ENCODE measurements at places on chromosomes 1 and 21.

DNA sequence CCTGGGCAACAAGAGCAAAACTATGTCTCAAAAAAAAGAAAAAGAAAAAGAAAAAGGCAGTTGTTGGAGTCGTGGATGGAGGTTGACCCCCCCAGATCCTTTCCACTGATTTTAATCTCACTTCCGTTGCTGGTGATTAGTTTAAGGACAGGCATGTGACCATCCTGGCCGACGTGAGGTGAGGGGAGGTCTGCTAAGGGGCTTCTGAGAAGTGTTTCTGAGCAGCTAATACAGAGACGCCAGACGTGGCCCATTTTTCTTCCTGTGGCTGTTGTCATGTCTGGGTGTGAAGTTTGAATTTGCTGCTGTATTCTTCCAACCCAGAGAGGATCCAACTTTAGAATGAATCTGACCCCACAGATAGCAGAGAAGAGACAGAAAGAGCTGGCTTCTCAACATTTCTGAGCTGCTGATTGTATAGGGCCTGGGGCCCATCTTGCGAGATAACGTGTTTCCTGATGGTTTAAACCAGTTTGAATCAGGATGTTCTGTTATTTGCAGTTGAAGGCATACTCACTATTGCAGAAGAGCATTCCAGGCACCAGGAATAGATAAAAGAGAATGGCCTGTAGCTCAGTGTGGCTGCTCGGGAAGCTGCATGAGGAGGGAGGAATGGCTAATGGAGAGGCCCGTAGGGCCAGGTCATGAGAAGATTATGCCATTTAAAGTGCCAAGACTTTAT is 22.8 kb upstream of the SSBP3 start:
- no peak for DNase-seq

DNA sequence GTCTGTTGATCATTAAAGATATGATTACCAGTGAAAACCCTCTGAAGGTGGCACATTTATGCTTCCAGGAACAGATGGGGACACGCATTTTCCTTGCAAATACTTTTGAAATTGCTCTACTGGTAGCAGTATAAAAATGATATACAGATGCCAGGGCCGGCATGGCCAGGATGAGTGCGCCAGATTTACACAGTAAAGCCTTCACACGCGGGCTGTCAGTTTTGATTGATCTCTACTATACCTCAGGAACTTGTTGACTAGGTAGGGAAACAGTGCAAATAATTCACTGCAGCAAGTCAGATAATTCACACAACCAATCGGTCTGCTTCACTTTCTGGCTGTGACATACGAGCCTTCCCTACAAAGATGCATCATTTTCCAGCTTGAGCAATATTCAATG is 123.2 kb upstream of the BARHL2 start:
- DNase-seq: no peak

DNA sequence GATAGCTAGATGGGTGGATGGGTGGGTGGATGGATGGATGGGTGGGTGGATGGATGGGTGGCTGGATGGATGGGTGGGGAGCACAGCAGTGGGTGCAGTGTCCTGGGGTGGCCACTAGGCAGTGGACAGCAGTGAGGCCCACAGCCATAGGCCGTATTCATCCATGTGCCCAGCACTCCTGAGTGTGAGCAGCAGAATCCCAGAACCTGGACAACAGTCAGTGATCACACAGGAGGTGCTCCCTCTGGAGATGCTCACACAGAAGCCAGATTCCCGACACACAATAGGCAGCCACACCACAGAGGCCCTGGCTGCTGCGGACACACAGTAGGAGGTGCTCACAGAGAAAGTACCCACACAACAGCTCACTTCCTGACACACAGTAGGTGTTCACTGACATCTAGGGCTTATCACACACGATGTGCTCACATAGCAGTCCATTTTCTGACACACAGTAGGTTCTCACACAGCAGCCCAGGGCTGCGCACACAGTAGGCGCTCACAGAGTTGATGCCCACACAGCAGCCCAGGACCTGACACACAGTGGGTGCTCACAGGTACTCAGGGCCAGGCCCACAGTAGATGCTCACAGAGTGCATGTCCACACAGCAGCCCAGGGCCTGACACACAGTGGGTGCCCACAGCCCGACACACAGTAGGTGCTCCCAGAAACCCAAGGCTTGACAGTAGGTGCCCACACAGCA is 64.0 kb downstream of the RAP1GAP start:
- no peak for DNase-seq

- DNase-seq: no peak
These were observed 203.5 kb upstream of the ZNHIT6 start for GRCh38 chr1:85911742-85912141.

- no peak for DNase-seq
These were observed 13.3 kb downstream of the FCRL1 start for GRCh38 chr1:157806431-157807149.

DNA sequence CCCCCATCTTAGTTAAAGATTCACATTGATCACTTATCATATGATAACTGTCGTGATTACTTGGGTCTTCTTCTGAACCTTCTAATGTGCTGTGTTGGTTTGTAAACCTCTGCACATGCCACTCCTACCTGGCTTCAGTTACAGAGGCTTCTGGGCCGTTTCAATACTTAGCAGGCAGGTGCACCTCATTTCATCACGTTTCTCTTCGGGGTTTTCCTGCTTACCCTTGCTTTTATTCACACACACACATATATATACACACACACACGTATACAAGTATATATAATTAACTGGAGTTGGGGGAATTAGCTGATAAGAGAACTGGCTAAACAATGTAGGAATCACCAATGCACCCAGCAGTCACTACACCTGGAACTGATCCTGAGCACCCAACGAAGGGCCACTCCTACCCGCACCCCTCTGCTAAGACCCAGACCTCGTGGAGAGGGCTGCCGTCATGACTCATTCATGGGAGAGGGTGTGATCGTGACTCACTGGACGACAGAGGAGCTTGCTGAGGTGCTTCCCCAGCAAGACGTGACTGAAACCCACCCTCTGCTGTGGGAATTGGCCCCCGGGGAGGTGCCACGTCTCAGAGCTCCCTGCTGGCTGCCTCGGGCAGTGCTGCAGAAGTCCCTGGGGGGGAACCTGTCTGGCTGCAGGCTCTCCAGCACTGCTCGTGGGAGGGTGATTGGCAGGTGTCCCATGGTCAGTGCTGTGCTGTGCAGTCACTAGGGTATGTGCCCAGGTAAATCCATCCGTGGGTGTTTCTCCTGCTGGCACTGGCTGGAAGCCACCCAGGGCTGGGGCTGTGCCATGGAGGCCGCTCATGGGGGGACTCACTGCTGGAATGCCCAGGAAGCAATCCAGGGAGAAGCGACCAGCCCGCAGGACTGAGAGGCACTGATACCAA is 166.6 kb downstream of the DYRK1A start:
- DNase-seq: no peak

DNA sequence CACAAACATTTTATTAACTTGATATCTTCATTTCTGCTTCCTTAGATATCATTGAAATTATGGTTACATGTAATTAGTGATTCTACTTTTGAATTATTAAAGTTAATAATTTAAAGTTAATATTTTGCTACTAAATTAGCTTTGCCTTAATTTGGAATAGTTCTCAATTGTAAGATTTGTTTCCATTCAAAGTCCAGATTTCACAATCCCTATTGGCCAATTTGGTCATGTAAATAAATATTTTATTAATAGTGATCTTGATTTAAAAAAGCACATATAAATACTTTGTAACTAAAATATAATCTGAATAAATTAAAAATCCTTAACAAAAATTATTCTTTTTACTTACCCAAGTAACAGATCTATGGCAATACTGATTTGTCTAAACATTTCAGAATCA is 1558.6 kb downstream of the NCAM2 start:
- DNase-seq: no peak

DNA sequence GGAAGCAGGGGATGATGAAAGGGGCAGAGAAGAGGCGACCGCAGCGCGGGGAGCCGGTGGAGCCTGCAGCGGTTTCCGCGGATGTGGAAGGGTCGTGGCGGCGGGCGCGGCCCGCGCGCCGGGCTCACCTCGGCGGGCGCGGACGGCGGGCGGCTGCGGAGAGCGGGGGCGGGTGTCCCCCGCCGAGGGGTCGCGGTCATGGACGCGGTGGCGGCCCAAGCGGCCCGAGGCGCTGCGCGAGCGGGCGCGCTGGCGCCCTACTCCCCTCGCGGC is 572 bp downstream of the LPGAT1 start:
- no peak for DNase-seq

GRCh38 chr1:225944951-225945350 is 3.9 kb upstream of the LEFTY2 start:
- no peak for DNase-seq

DNA sequence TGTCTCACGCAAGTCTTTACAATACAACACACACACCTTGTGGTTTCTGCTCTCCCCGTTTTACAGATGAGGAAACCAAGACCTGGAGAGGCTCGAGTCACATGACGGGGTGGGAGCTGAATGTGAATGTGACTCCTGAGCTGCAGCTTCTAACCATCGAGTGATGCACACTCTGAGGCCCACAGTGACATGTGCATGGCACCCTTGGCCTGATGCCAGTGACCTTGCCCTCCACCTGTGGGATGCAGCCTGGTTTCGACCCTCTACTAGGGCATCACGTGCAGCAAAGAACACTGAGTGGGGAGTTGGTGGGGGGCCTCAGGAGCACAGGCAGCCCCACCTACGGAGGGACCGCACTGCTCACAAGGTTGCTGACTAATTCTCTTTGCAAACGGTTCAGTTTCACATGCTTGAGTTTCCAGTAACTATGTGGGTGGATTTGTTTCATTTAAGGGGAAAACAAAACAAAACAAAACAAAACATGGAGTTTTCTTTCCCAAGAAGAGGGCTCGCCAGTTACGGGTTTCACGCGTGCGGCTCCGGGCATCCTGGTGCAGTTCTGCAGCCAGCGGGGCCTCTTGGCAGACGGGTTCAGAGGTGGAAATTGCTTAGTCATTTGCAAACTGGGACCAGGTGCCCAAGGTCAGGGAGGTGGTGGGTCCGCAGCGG is 22.9 kb downstream of the SPSB1 start:
- DNase-seq: no peak

GRCh38 chr1:207217778-207218511 is 103.5 kb upstream of the CD55 start:
- no peak for DNase-seq

- DNase-seq: no peak
These were observed 1.0 kb upstream of the GALNT2 start for GRCh38 chr1:230066031-230066430.

DNA sequence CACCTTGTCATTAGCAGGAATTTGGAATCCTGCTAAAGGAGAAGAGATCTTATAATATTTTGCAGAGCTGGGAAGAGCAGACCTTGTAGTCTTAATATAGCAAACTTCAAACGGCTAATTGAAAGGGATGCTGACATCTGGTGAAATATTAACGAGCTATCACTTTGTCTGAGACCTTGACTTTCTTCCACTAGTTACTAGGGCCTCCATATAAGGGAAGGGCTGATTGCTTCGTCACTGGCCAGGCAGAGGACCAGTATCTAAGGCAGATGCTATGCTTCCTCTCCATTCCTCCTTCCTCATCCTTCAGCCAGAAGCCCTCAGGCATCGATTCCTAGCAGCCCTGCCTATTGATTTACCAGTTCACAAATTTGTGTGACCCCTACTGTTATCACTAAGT is 6.0 kb upstream of the VTCN1 start:
- DNase-seq: no peak

GRCh38 chr1:105652109-105652508 is 1404.4 kb upstream of the PRMT6 start:
- no peak for DNase-seq

GRCh38 chr1:165612062-165612461 is 19.0 kb upstream of the MGST3 start:
- DNase-seq: no peak

DNA sequence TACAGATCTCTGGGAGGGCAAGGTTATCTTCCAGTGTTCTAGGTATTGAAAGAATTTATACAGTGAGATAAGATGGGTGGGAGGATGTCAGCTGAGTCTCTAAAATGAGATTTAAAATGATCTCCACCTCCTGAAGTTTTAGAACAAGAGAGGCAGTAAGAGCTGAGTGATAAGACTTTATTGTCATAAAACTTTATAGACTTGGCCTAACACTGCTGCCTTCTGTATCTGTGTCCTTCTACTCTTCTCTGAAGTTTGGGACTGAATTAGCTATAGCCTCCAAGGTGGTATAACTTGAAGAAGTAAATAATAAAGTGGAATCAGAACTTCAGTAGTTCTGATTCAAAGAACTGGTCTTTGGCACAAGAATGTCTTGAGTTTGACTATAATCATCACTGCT is 48.3 kb downstream of the SUCO start:
- DNase-seq: no peak

GRCh38 chr1:208393826-208394225 is 149.6 kb upstream of the PLXNA2 start:
- no peak for DNase-seq

- DNase-seq: no peak
These were observed 121.2 kb upstream of the ERG start for GRCh38 chr21:38619480-38619879.

- no peak for DNase-seq
These were observed 12.7 kb downstream of the SSX2IP start for GRCh38 chr1:84677415-84678099.

DNA sequence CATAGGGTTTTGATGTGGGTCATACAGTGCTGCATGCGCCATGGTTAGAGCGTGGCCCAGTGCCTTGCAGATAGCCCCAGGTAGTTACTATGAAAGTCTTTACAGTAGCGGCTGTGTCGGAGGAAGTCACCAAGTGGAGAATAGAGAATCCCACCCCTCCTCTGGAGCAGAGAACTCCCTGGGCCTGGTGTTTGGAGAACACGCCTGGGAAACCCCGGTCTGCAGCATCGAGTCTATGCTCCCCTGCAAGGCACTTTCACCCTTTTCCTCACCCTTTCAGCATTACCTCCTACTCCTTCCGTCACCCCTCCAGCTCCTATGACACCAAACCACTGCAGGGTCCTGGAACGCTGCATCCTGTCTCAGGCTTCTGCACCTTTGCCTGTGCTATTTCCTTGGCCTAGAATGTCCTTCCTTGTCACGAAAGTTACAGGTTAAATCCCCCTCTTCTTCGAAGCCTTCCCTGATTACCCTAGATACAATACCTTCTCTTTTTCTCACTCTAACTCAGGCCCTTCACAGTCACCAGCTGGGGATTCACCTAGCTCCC is 2.7 kb upstream of the SLC1A7 start:
- DNase-seq: no peak

DNA sequence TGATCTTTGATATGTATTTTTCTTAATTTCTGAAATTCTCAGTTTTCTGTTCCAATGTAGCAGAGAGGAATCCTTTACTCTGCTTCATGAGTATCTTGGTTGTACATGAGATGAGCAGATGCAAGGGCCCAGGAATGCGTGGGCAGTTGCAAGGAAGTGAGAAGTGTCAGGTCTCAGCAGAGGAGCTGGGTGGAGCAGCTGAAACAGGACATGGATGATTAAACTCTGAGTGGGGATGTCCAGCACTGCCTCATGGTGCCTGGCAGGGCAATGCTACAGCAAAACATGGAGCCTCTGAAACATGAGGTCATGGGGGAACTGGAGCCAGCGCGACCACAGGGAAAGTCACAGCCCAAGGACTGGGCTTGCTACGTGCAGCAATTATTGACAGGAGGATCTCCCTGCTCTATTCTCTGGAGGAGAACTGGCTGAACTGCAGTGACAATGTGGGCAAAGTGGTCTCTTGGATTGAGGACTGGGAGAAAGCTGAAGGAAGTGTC is 48.4 kb downstream of the COLGALT2 start:
- no peak for DNase-seq
